ENCODE measurements at places on chromosomes 7 and 10. TPM values are rescaled to one million over a fixed set of nuclear protein-coding genes. Genes with fewer than 3 reads are reported as not detected.

The GNAT3 gene
- total RNA-seq: not detected

DNA sequence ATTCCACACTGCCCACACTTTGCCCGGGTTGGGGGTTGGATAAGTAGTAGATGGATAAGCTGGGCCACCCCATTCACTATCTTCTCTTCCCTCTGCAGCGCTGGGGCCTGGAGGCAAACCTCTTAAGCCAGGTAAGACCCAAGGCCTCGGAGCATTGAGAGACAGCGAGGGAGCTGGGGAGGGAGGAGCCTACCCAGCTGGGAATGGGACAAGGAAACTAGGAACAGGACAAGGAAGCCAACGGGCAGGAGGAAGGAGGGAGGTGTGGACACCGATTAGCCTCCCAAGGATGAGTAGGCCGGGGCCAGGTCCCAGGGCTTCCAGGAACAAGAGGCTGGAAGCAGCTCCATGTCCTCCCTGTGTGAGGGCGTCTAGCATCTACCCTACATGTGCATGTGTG lies 9.6 kb downstream of the ELN start:
- no peak for DNase-seq
- H3K27me3 ChIP-seq: no peaks in the 10 kb centered on the region
- H3K4me3 ChIP-seq: no peak overlapping the region
- H3K36me3 ChIP-seq: no peaks in the 10 kb centered on the region

The PPP1R9A gene
- total RNA-seq: not detected

The ZCWPW1 gene
- total RNA-seq: 6.5 TPM

GRCh38 chr10:126910798-126911197 lies 5.6 kb downstream of the DOCK1 start:
- no peaks in the 10 kb centered on the region for H3K4me1 ChIP-seq
- peaks cover 6% of the 10 kb centered on the region for H3K27me3 ChIP-seq
- no peak overlapping the region for H3K4me3 ChIP-seq
- no peak for DNase-seq
- no peaks in the 10 kb centered on the region for H3K36me3 ChIP-seq

DNA sequence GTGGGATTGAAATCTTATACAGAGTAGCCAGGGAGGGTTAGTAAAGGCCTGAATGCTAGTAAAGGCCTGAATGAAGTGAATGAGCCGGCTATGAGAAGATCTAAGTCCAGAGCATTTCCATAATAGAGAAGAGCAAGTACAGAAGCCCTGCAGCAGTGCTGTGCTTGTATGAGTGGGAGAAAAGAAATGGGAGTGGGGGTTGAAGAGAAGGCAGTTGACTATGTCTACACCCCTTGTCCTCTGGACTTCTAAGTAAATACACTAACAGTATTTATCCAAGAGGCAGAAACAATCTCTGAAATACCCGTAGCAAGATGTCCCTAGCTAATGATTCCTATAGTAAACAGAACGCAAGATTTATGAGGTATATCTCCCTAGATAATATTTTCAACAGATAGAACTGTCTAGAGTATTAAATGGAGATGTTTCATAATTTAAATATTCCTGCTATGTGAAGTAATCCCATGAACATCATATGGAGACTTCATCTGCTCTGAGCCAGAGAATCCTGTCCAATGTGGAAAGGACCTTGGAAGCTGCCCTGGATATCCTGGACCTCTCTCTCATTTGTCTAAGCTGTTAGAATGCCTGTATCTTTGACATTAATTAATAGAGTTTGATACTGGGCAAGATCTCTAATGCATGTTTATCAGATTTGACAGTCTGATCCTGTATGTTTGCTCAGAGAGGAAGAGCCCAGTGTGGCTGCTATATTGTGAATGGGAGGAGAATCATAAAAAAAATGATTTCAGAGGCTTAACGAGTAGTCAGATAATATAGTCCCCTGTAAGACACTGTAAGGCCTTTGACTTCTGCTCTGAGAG lies 171.6 kb downstream of the LRRN3 start:
- no peaks in the 10 kb centered on the region for H3K4me1 ChIP-seq
- no peak overlapping the region for H3K4me3 ChIP-seq
- no peak for DNase-seq
- H3K36me3 ChIP-seq: no peaks in the 10 kb centered on the region
- no peak overlapping the region for H3K27ac ChIP-seq

GRCh38 chr7:74307738-74308505 lies 18.7 kb downstream of the CLIP2 start:
- peaks cover 7% of the 10 kb centered on the region for H3K27me3 ChIP-seq
- no peaks in the 10 kb centered on the region for H3K36me3 ChIP-seq
- H3K4me3 ChIP-seq: no peak overlapping the region

The CLDN3 gene
- total RNA-seq: not detected

All from CD4-positive, alpha-beta T cell (primary cell).